Dermis microvascular lymphatic vessel endothelial cell (primary cell): ENCODE measurements at places on chromosomes 11 and 22. TPM values are rescaled to one million over a fixed set of nuclear protein-coding genes. Genes with fewer than 3 reads are reported as not detected.

DNA sequence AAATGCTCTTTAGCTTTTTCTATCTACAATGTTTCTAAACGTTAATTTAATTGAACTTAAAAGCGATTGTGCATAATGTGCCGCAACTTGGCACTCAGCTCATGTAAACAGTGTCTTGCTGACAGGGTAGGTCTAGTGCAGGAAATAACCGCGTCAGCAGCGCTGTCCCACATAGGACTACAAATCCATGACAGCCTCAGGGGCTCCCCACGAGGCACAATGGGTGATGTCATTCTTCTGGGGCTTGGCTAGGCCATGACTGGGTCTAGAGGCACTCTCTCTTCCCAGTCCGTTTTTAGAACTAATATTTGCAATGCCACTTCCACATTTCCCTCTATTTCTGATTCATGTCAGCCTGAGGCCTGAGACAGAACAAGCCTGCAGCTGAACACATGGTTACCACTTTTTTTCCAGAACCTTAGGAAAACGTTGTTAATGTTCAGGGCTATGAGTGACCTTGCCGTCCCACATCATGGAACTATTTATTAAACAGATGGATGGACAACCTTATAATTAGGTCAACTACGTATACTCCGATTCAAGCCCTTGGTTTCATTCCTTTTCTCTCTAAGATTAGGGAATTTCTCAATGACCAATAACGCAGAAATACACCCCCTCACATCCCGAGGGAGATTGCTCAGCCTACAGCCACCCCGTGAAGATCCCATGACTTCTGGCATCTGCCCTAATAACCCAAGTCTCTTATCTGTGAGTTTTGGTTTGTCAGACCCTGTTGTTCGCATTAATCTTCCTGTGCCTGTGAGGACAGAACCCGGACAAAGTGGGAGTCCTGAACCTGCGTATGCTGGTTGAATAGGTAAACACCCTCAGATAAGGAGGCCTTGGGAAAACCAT is 19.4 kb upstream of the SNX32 start:
- DNase-seq: peak; percentile 66

Gene KLHL35
- total RNA-seq: 1.0 and 2.4 TPM in 2 replicates

- DNase-seq: no peak
These were observed 2.8 kb downstream of the KRTAP5-6 start for GRCh38 chr11:1699771-1700170.

GRCh38 chr11:134277183-134278001 is 1.2 kb downstream of the GLB1L3 start:
- no peak for DNase-seq

DNA sequence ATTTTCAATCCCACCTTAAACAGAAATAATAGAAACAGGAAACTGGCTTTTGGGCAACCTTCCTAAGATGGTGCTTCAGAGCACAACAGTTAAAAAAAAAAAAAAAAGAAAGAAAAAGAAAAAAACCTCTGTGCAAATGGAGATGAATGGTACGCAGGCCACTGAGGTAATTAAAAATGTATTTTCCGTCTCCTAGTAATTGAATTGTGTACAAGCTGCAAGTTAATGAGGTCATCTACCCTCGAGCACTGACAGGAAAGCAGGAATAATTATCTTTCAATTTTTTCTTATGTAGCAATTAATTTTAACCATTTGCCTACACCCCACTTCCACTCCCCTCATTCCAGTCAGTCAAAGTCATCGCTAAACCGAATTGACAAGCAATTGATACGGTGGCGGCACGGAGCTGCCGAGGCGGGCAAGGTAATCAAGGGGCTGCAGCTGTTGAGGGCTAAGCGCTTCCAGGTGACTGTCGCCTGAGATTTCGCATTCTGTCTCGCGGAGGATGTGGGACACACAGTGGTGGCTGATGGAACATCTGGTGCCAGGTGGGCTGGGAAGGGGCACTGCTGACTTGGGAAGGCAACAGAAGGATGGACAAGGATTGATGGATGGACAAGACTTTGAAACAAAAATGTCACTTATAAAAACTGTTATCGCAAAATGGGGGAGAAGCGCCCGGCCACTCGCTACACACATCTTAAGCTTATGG is 109.4 kb downstream of the RCN1 start:
- no peak for DNase-seq

GRCh38 chr22:36160499-36160942 is at the start of gene APOL3:
Gene APOL3, minus strand, starts transcription at chr22:36160755. Its CDS starts 11,700 bp downstream, at chr22:36149055.
- peak; percentile 85 for DNase-seq

GRCh38 chr11:19650467-19650866 is 62.2 kb upstream of the NAV2 start:
- no peak for DNase-seq

Gene BCO2
- total RNA-seq: 0.13 and 0.63 TPM in 2 replicates

- no peak for DNase-seq
These were observed 110.2 kb downstream of the ST3GAL4 start for GRCh38 chr11:126465573-126466188.

DNA sequence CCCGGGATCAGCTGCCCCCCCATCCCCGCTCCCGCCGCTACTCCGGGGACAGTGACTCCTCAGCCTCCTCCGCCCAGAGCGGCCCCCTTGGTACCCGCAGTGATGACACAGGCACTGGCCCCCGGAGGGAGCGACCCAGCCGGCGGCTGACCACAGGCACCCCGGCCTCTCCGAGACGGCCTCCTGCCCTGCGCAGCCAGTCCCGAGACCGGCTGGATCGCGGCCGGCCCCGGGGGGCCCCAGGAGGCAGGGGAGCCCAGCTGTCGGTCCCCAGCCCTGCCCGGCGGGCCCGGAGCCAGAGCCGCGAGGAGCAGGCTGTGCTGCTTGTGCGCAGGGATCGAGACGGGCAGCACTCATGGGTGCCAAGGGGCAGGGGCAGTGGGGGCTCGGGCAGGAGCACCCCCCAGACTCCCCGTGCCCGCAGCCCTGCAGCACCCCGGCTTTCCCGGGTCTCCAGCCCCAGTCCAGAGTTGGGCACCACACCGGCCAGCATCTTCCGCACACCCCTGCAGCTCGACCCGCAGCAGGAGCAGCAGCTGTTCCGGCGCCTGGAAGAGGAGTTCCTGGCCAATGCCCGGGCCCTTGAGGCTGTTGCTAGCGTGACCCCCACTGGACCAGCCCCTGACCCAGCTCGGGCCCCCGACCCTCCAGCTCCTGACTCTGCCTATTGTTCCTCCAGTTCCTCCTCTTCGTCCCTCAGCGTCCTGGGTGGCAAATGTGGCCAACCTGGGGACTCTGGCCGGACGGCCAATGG is 3.9 kb downstream of the RASL10A start:
- DNase-seq: no peak

- peak; percentile 73 for DNase-seq
These were observed 5.8 kb upstream of the MIEF1 start for GRCh38 chr22:39496131-39496838.

GRCh38 chr22:47172771-47173534 is 410.5 kb downstream of the TBC1D22A start:
- DNase-seq: no peak

- no peak for DNase-seq
These were observed 478 bp upstream of the CD248 start for GRCh38 chr11:66317322-66317722.

DNA sequence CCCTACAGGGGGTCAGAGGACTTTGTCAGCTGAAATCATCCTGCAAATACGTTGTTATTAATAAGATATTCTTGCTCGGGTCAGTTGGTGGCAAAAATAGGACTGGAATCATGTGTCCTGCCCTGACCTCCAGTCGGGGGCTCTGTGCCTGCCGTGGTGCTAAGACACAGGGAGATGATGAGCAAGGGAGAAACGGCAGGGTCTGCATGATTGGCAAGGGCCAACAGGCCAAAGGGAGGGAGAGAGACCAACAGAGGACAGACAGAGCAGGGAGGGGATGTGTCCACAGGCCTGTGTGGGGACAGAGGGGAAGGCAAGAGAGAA is 10.4 kb upstream of the TSKU start:
- no peak for DNase-seq

Gene FGF3
- not detected in 2 replicates for total RNA-seq

Gene CHRM1
- total RNA-seq: not detected in 2 replicates

Gene MCHR1
- 0.13 TPM in 2 replicates for total RNA-seq

Gene IL18
- total RNA-seq: not detected in 2 replicates

Gene KRTAP5-8
- not detected in 2 replicates for total RNA-seq

- DNase-seq: peak; percentile 47
These were observed 117.3 kb upstream of the TEAD1 start for GRCh38 chr11:12556788-12557384.

GRCh38 chr11:83456566-83456965 is 170.4 kb upstream of the CCDC90B start:
- DNase-seq: no peak

Gene SAA1
- not detected in 2 replicates for total RNA-seq

GRCh38 chr11:73193251-73194033 is 24.6 kb upstream of the P2RY2 start:
- DNase-seq: no peak

Gene KRTAP5-2
- not detected in 2 replicates for total RNA-seq
